NCI-H1105 treated with DMSO at 0.1 percent for 48 hours (cell line): ENCODE measurements at places on chromosomes 11 and 22.

- DNase-seq = no peak
Observed at GRCh38 chr11:80970037-80970436, 1529.2 kb upstream of the TENM4 start.

- peak; percentile 100 for DNase-seq
Observed at GRCh38 chr11:121152764-121153163, 51.7 kb downstream of the TECTA start.

GRCh38 chr11:43908191-43908590, 27.6 kb downstream of the ALKBH3 start:
- DNase-seq = no peak

- DNase-seq = peak; percentile 61
Observed at GRCh38 chr11:83292709-83293456, 6.7 kb upstream of the CCDC90B start.

DNA sequence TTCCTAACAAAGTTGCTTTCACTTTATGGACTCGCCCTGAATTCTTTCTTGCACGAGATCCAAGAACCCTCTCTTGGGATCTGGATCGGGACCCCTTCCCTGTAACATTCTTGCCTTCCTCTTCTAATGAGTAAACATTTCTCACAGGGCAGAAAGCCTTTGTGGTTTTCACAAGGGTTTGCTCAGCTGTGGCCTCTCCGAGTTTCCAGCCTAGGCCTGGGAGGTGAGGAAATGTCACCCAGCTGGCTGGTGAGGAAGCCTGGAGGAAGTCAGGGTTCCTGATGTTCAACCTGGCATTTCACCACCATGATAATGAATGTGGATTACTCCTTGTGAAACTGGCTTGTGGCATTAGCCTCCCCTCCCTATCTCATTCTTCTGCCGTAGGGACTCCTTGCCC, 224.9 kb downstream of the DSCAML1 start:
- DNase-seq = no peak

- no peak for DNase-seq
Observed at GRCh38 chr11:61007383-61007955, 36.0 kb downstream of the CD6 start.

GRCh38 chr11:123239191-123240150, 44.4 kb upstream of the CLMP start:
- no peak for DNase-seq

DNA sequence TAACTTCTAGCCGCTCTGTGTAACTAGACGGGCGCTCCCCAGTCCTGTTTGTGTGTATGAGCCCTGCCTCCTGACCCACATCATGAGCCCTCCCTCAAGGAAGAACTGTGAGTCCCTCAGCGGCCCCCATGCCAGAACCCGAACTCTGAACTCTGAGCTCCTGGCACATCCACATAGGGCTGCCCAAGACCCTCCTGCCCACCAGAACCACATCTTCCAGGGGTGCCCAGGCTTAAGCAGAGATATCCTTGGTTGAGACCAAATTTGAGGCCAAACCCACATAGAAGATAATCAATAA, 3.0 kb downstream of the TRIM29 start:
- no peak for DNase-seq

- DNase-seq = peak; percentile 47
Observed at GRCh38 chr11:67118181-67118766, 789 bp upstream of the KDM2A start.

DNA sequence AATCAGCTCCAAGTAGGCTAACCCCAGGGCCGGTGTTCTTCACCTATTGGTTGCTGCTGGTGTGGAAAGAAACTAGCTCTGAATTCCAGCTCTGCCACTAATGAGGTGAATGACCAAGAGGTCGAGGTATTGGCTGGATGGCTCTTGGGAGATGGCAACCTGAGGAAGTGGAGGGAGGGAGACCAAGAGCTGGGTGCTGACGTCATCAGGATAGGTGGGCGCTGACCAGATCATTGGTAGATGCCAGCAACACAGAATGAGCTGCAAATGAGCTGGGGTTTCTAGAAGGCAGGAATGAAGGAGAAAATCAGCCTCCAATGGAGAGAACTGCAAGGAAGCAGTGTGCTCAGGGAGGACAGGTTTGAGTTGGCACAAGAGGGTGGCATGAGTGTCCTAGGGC, 14.7 kb upstream of the CSF2RB start:
- no peak for DNase-seq

DNA sequence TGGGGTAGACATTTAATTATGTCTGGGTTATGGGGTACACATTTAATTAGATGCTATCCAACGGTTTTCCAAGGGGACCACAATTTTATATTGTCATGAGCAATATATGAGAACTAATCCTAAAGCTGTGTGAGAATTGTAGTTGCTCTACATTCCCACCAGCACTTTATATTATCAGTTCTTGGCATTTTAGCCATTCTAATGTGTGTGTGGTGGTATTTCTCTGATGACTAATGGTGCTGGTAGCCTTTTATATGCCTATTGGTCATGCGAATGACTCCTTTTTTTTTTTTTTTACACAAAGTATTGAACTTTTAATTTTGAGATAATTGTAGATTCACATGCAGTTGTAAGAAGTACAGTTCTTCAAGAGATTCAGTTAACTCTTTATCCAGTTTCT, 26.2 kb downstream of the TMEM135 start:
- no peak for DNase-seq

- no peak for DNase-seq
Observed at GRCh38 chr22:20386336-20386735, 7.6 kb upstream of the ZNF74 start.

GRCh38 chr11:28961726-28962125, 853.5 kb downstream of the METTL15 start:
- DNase-seq = no peak

- peak; percentile 4 for DNase-seq
Observed at GRCh38 chr22:32823024-32823730, 21.7 kb downstream of the TIMP3 start.

DNA sequence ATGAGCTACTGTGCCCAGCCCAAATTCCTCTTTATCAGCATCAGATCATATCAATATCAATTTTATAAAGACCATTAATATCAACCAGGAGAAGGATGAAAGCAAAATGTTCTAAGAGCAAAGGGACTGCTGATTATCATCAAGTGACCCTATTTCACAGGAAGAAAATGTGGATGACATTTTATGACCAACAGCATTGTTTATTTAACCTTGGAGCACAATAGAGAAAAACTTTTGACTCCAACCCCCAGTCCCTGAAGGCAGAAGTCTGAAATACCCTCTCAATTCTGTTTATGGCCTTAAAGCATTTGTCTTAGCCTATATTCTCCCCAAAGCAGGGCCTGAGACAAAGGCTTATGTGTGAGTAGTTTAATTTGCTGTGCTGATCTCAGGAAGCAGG, 11.3 kb upstream of the ALG8 start:
- DNase-seq = no peak
